ENCODE measurements at places on chromosomes 16 and 17.

DNA sequence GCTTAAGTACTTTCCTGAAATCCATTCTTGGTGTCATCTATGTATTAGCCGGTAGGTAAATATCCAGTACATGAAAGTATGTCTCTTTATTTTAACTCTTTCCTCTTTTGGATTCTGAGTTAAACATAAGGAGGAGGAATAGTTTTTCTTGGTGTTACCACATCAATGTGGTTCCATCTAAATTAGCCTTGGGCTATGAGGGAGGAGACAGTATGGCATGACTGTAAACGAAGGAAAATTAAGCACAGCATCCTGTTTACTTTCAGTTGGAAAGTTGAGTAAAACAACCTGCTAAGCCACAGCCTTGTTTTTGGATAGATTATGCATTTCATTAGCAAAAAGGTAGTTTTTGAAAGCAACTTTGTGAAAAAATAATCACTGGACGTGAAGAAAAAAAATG, 693.0 kb upstream of the SOX9 start:
- no peak for DNase-seq

DNA sequence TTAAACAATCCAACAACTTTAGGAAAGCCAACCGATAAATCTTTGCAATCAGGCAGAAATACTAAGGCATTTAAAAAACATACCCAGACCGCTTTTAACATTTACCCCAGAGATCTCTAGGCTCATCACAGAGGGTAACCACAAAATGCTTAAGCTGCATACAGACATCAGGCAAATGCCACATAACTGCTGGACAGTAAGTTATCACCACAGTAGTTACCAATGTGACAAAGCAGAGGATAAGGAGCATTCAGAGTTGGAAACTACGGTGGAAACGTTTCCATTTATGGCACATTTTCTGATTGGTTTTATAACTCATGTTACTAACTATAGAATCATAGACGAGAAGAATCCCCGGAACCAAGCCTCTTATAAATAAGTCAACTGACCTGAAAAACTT, 77.5 kb downstream of the KANSL1 start:
- no peak for DNase-seq

- no peak for DNase-seq
Observed at GRCh38 chr16:83113317-83113716, 486.5 kb downstream of the CDH13 start.

GRCh38 chr17:45987706-45988105, 11.3 kb upstream of the STH start:
- DNase-seq, result no peak

GRCh38 chr17:6843241-6843880, 11.8 kb upstream of the TEKT1 start:
- DNase-seq, result no peak

GRCh38 chr17:45332989-45333701, 16.3 kb upstream of the MAP3K14 start:
- DNase-seq, result no peak
